Thyroid gland (tissue), 4 donors: ENCODE measurements at places on chromosomes 2 and 18. TPM values are rescaled to one million over a fixed set of nuclear protein-coding genes. Genes with fewer than 3 reads are reported as not detected.

Gene GPR75
- total RNA-seq: 3.7 TPM

Gene HOXD10
- not detected for total RNA-seq

Gene LIMS4
- 6.0 TPM for total RNA-seq

Gene CTLA4
- total RNA-seq: not detected

Gene UGT1A9
- total RNA-seq: not detected

Gene NFATC1
- 14.7 TPM for total RNA-seq

Gene PKDCC
- 16.9 TPM for total RNA-seq

Gene SETBP1
- total RNA-seq: 44.4 TPM

Gene DUSP19
- total RNA-seq: 3.2 TPM

Gene ERBB4
- total RNA-seq: 5.5 TPM

Gene PRKAG3
- not detected for total RNA-seq

Gene SLC14A1
- total RNA-seq: 10.9 TPM

Gene EFHD1
- 17.5 TPM for total RNA-seq

Gene MAP3K19
- not detected for total RNA-seq
